ENCODE measurements at places on chromosomes 4 and X.

DNA sequence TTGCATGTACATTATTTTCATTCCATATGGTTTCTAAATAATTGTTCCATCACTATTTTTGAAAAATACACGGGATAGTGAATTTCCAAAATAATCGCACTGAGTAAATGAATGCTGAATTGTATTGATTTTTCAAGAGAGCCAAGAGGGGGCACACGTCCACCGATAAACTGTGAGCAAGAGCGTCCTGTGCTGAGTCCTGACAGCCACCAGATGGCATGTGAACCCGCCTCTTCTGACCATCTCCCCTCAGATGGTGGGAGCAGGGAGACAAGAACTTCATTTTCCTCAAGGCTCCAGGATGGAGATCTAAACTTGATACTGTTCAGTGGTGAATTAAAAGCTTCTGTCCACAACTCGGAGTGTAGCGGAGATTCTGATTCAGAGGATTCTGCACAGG is 30.6 kb upstream of the IL9R start:
- DNase-seq = peak; percentile 40

DNA sequence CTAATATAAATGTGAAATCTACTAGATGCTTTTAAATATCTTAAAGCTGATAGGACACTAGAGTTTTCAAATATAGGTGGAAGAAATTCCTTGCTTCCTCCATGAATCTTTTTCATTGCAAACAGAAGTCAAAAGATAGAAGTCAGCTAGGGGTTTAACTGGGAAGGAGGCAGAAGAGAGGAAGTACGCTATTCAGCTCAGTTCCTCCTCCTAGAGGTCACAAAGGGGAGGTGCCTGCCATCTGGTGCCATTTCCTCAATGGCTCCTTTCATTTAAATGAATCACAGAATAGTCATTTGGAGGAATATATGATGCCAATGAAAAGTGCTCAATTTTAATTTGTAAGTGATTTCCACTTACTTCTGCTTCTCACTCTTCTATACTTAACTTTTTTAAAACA is 8.5 kb downstream of the COL25A1 start:
- DNase-seq = peak; percentile 40

- no peak for DNase-seq
These were observed 20.2 kb downstream of the APLN start for GRCh38 chrX:129634541-129634940.

DNA sequence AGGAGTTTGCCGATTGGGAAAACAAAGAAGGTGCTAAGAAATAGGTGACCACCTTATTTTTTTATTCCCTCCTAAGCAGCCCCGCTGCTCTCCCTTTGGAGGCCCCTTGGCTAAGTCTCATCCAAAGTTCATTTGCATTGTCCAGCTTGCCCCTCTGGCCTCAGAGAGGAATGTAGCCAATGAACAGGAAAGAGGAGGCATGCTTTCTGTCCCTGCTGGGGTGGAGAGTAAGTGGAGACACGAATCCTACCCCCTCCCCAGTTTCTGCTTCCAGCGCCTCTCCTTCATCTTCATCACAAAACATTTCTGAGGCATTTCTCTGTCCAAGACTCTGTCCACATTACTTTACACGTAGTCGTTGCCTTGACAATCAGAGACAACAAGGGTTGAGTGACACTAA is 38.7 kb downstream of the NLGN3 start:
- no peak for DNase-seq

DNA sequence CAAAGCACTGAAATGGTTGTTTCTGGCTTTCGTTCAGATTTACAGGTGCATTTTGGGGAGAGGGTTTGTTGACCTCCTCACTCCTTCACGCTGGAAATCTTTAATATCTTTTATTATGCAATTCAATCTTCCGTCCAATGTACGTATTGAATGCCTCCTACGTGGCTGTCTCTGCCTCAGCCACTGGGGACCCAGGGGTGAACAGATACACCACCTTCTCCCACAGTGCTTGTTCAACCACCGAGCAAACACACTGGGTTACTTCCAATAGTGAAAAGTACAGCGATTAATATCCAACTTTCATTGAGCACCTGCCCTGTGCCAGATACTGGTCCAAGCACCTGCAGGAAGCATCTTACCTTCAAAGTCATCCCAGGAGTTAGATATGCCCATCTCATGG is 52.1 kb downstream of the NYX start:
- DNase-seq = no peak

DNA sequence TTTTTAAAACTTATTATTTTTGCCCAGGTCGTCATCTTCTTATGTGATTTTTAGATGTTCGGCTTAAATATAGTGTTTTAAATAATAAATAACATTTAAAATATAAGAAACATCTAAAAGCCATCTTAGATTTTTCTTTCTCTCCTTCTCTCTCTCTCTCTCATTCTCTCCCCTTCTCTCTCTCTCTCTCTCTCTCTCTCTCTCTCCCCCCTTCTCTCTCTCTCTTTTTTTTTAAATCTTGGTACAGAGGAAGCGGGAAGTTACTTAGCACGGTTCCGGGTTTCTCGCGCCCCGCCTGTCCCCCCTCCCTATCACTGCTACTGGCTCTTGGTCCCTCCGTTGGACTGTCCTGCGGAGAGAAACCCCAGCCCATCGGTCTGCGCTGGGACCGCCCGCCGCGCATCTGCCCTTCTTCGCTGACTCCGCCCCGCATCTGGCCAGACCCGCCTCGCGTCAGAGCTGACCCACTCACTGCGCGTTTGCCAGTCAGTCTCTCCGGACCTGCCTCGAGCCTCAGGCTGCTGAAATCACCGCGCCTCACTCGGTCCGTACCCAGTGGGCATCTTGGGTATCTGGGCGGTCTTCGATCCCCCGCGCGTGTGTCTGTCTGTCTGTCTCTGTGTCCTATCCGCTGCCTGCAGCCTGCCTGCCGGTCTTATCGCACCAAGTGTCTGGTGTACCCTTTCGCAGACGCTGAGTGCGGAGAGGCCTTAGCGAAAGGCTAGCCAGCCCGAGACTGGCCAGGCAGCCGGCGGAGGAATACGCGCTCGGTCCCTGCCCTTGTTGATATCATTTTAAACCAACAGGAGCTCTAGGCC is at the start of gene PABPC5:
TSS of gene PABPC5 (plus strand) at position 489 of the 818 bp plus-strand sequence. CDS start 739 bp downstream, outside the sequence.
- DNase-seq = no peak

GRCh38 chrX:149527705-149528104 is 13.1 kb upstream of the EOLA1 start:
- DNase-seq = no peak

DNA sequence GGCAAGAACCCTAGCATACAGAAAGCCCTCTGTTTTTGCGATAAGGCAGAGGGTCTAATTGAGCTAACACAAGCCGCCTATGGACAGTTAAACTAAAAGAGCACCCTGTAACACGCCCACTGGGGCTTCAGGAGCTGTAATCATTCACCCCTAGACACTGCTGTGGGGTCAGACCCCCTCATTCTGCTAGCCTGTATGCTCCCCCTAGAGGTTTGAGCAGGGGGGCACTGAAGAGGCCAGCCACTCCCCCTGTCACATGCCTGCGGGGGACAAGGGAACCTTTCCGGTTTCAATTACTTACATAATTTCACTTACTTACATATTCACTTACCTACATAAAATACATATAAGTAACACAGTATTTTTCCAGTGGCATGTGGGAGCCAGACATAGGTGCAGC is 469.5 kb upstream of the FAM241A start:
- no peak for DNase-seq

DNA sequence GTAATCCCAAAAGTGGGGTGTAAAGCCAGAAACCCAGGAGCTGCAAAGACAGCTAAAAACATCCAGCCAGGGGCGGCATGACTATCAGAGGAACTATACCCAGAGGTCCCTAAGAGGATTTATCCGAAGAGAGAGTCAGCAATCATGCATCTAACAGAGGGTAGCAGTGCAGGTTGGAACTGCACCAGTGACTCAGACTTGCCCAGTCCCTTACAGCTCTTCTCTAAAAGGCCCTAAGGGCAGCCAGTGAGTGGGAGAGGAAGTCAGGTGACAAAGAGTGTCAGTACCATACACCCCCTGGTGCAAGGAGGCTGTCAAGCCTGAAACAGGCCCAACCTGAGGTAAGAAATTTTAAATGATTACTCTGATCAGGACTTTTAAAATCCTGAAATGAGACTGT is 88.1 kb downstream of the CAMK2D start:
- DNase-seq = peak; percentile 5

DNA sequence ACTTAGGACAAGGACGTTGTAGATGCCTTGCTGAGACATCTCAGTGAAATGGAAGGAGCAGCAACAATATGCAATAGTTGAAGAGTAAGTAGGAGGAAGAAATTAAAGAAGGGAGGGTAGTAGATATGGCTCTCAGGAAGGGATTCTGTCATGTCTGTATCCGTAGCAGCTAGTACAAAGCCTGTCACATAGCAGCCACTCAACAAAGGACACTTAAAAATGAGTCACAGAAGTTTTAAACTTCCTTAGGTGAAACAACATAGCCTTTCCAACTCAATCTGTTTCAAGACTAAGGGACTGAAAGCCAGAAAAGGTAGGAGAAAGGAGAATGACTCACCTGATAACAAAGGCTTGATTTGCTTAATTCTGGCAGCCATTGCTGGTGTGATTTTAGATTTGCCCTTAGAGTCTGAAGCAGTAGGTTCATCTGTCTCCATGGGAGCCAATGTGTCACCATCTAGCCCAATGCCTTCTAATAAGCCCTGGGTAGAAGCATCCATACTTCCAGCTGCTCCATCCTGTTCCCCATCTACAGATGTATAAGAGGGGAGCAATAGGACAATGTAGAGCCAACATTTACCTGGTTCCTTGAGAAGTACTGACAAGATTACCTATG is 86.6 kb downstream of the HUWE1 start:
- DNase-seq = no peak

DNA sequence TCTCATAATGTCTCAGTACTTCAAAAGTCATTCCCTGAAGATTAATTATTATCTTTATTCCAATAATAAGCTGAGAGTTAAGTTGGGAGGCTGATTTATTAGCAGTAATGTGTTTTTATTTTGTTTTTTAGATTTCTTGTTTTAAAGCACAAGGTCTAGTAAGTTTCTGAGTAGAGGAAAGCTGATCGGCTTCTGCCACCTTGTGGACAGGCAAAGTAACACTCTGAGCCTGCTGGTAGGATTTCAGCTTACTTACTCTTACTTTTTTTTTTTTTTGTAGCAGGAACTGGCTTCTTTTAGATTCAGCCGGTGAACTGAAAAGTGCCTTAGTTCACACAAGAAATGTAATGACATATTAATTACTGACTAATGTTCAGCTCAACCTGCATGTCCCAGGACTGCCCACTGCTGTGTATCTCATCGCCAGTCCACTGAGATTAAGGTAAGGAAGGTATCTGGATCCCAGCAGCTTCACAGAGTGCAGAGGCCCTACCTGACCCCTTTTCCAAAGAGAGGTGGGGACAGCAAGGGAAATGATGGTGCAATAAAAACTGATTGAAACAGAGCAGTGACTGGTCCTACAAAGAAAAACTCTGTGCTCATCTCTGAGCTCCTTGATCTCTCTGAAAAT is 126.5 kb downstream of the ADGRA3 start:
- DNase-seq = peak; percentile 45

DNA sequence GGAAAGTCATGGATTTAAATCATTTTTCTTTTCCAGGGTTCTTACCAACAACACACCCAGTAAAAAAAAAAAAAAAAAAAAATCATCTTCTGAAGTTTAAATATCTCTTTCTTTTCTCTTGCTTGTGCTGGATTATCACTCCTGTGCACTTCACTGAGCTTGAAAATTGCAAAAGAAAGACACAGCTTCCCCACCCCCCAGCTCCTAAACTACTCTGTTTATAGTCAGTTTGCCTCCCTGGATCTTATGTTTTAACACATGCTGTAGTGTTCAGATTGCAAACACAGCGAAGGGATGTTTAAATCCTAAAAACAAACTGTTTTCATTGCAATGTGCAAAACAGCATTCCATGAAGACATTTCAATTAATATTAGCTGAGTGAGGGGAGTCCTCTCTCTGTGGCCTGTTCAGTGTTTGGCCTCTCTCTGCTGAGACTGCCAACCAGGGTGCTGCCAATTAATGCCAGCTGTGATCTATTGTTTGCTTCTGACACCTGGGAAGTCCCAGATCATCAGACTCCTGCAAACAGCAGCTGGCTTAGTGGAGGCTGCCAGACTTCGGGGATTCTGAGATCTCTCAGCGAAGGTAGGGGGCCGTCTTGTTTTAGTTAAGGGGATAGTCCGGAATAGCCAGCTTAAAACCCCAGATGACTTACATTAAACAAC is 171.1 kb upstream of the PITX2 start:
- no peak for DNase-seq

- no peak for DNase-seq
These were observed 212.0 kb upstream of the AFF2 start for GRCh38 chrX:148288451-148288850.

- no peak for DNase-seq
These were observed 61.6 kb upstream of the NOCT start for GRCh38 chr4:138953961-138954371.

DNA sequence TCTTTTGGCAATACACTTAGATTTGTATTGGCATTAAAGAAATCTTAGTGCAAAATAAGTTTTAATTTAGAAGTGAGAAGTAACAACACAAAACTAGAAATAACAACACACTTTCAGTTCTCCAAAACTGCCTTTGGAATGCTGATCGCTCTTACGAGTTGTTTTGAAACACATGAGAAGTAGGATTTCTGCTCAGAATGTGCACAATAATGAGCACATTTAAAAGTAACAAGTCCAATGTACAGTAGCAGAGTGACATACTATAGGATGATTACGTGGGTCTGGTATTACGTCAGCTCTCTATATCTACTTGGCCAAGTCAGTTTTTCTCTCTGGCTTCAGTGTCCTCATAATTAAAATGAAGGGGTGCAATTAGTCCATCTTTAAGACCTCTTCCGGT is 164.8 kb downstream of the CHM start:
- DNase-seq = no peak

- DNase-seq = no peak
These were observed 8.9 kb downstream of the EIF4E start for GRCh38 chr4:98919996-98920395.

DNA sequence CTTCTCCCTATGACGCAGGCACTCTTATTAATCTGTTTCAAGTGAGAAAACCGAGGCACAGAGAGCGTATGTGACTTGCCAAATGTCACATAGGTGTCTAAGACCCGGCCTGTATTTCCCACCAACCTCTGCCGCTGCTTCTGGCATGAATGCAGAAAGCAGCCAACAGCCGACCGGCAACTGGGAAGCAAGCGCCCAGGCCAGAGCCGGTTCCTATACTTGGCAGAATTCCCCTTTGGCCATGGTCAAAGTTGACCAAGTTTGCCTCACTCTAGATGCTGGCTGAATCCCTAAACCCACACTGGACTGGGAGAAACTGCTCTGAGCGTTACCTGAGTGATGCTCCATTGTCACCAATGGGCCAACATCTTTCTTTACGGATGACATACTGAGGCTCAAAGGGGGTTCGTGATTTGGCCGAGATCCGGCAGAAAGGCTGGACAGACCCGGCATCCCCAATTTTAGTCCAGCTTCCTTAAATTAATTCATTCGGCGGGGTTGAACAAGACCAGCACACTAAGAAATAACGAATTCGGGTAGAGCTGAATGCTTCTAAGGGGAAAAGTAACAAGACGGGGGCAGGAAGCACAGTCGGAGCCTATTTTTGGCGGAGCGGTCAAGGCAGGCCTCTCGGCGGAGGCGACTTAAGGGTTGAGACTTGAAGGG is 11.2 kb downstream of the MSX1 start:
- peak; percentile 25 for DNase-seq

DNA sequence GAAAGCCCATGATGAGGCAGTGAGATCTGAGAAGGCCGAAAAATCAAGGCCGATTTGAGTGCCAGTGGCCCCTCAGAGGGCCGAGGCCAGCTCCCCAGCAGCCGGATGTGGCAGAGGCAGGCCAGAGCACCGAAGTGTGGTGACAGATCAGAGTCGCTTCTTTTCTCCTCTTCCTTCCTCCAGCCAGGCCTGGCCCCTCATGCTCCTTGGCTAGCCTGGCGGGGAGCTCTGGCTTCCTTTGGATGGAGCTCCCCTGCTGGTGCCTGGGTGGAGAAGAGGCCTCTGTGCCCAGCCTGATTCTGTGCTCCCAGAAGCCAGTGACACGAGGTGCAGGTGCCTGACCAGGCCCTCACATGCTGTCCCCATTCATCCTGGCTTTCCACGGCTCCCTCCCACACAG is 127.2 kb upstream of the PABPC4L start:
- no peak for DNase-seq
